ENCODE measurements at places on chromosomes 5 and 9.

- no peak for DNase-seq
These were observed 198.3 kb downstream of the AUH start for GRCh38 chr9:91163444-91163772.

DNA sequence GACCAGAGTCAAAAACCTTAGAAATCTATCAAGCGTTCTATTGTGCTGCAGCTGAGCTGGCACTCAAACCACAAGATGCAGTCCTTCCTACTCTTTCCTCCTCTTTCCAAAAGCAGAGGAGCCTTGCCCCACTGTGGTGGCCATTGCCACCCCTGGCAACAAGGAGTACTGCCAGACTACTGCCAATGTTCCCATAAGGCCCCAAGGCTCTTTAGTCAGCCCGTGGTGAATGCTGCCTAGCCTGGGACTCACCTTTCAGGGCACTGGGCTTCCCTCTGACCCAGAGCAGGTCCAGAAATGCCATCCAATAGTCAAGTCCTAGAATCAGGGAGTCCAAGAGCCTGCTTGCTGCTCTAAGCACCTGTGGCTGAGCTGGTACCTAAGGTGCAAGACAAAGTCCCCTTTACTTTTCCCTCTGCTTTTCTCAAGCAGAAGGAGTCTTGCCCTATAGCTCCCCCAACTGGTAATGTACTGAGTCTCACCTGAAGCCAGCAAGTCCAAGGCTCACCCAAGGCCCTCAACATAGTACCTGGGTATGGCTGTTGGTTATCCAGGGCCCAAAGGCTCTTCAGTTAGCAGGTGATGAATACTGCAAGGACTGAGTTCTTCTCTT lies 219.4 kb downstream of the ATPSCKMT start:
- DNase-seq, result no peak

DNA sequence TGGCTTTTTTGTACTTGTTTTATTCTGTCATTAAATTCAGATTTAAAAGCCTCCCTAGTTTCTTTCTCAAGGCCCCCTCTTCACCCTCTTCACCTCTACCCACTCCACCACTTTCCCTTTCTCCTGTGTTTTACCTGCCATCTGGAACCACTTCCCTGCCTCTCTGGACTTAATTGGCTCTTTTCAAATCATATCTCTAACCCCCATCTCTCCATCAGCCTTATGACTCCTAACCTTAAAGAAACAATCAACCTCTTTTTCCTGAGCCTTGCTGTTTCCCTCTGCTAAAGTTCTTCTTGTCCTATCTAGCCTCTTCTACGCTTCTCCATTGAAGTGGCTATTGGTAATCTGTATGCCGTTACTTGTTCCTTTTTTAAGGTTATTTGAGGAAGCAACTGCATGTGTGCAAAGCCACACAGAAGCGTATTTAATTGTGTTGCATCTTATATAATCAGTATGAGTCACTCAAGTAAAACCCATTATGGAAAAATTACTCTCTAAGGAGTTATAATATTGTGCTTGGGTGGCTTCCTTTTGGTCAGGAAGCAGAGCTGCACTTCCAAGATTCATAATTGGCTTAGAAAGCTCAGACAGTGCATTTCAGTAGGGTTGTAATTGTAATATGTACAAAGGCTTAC lies 653.6 kb upstream of the ITGA1 start:
- no peak for DNase-seq

GRCh38 chr9:2285416-2286332 lies 270.5 kb downstream of the SMARCA2 start:
- DNase-seq, result no peak

DNA sequence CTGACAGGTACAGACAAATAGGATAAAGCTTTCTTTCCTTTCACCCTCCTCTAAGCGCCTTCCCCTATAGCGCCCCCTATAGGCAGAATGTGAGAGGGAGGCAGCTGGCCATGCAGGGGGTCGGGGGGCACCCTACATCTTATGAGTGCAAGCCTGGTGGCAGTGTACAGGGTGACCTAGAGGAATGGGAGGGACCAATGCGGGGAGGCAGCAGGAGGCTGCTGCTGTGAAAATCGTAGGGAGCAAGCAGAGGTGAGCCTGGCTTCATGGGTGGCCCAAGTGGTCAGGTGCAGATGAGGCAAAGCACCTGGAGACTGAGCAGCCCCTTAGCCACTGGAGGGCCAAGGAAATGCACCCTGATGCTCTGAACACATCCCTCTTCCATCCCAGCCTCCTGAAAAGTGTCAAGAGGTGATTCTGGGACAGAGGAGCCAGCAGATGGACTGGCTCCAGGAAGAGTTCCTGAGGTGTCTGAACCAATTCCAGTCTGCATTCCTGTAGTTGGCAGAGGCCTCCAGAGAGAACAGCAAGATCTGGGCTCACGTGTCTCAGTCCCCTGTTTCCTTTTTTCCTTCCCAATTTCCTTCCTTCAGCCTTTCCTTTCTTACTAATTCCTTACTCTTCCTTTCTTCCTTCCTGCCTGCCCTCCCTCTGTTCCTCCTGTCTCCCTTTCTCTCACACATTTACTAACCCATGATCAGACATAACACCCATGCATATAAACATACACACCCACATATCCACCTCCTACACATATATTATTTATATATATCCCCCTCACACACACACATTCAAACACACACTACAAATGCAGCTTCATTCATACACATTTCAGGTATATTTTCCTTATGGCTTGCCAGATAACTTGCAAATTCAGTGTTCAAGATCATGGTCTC lies 32.8 kb upstream of the GALNT10 start:
- DNase-seq, result no peak

DNA sequence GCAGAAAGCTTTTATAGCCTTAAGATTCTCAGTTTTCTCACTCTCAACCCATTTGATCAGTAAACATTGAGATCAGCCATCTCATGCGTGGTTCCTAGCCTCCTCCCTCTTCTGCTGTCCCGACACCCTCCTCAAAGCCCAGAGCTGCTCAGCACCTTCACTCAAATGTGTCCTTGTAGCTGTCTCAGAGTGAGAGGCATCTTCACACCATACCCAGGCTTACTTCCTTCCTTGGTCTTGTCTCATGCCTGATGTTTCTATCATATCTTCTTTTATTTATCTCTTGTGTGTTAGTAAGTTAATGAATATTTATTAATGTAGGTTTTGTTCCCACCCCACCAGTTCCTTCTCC lies 72.4 kb upstream of the SNX2 start:
- DNase-seq, result peak; percentile 49

DNA sequence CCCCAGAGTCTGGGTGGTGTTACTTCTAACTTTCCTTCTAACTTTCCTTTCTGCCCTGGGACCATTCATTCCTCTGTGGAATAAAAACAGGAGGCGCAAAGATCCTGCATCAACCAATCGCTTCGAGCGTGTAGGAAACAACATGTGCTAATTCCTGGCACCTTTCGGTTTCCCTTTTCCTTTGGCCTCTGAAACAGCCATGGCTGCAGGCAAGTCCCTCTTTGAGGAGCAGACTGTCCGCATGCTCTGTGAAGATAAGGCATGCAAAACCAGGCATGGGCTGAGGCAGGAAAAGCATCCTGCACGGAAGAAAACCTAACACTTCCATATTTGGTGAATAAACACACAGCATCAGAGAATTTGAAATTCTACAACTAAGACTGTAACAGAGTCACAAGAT lies 128.3 kb downstream of the HSD17B3 start:
- no peak for DNase-seq

- DNase-seq, result no peak
These were observed 9.4 kb upstream of the ANGPTL2 start for GRCh38 chr9:127131871-127132270.

DNA sequence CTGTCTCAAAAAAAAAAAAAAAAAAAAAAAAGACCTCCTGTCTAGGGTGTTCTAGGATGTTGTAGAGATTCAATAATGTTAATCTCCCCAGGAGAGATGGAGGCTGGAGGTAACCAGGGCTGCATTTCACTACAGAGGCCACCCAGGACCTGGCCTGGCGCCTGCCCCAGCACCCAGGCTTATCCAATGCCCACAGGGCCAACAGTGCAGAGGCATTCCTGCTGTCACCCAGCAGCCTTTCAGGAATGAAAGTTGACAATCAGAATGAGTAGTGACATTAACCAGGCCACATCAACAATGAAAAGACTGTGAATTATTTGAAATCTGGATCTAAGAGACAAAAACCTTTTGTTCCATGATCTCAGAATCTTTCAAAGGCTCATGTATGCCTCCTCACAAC lies 36.2 kb upstream of the GABRP start:
- no peak for DNase-seq

DNA sequence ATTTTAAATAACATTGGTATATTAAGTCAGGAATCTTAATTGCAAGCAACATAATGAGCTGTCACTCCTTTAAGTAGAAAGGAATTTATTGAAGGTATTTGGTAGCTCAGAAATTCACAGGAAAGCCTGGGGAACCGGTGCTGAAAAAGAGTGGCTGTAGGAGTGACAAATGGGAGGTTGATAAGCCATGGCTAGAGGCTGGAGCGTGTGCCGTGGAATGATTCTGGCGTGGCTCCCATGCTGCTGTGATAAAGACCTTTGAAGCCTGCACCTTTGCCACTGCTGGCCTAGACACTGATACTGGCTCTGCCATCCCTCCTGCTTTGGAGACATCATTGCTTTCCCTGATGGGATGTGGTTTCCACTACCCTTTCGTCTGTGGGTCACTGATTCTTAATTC lies 65.7 kb upstream of the ATG10 start:
- DNase-seq, result no peak
